LHCN-M2 (cell line): ENCODE measurements at places on chromosomes 5 and 9. TPM values are rescaled to one million over a fixed set of nuclear protein-coding genes. Genes with fewer than 3 reads are reported as not detected.

The IL5 gene
- total RNA-seq = not detected in 2 replicates

The LMBRD2 gene
- 14.7 and 15.9 TPM in 2 replicates for total RNA-seq

The ABO gene
- not detected in 2 replicates for total RNA-seq

The TAF11L5 gene
- not detected in 2 replicates for total RNA-seq

DNA sequence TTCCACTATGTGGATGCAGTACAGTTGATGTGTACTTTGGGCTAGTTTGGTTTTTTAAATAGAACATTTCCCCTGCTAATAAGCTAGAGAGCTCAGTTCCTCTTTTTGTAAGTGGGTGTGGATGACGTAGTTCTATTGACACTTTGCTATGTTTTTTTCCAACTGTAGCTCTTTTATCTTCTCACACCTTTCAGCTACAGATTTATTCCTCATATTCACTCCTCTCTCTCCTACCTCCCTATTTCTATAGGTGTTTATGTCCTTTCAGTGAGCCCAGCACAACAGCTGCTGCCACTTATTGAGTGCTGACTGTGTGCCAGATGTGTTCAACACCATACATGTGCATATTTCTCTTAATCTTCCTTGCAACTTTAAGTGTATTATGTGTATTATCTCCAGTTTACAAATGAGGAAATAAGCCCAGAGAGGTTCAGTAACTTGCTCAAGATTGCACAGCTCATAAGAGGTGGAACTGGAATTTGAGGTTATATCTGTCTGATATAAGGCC, 215.7 kb downstream of the SEMA6A start:
- DNase-seq = no peak

DNA sequence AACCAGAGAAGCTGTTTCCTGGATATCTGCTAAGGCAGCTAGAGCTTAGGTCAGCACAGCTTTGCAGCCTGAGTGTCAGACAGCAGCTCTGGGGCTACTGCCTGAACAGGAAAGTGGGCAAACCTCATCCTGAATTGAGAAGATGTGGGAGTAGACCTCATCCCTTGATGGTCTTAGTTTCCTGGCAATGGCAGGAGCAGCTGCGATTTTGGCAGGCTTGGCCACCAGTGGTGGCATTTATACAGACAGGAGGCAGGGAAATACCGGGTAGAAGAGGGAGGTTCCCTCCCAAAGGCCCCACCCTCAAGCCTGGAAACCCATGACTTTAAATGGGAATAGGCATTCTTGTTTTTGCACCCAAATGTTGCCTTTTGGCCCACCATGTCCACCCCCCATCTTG, 69.7 kb downstream of the LIX1 start:
- no peak for DNase-seq
